ENCODE measurements at places on chromosomes 2 and 18.

- DNase-seq: no peak
Observed at GRCh38 chr2:25856377-25856776, 21.9 kb downstream of the ASXL2 start.

- DNase-seq: no peak
Observed at GRCh38 chr2:209472871-209473270, 49.0 kb downstream of the MAP2 start.

- no peak for DNase-seq
Observed at GRCh38 chr2:159445307-159445706, 158.8 kb upstream of the WDSUB1 start.

DNA sequence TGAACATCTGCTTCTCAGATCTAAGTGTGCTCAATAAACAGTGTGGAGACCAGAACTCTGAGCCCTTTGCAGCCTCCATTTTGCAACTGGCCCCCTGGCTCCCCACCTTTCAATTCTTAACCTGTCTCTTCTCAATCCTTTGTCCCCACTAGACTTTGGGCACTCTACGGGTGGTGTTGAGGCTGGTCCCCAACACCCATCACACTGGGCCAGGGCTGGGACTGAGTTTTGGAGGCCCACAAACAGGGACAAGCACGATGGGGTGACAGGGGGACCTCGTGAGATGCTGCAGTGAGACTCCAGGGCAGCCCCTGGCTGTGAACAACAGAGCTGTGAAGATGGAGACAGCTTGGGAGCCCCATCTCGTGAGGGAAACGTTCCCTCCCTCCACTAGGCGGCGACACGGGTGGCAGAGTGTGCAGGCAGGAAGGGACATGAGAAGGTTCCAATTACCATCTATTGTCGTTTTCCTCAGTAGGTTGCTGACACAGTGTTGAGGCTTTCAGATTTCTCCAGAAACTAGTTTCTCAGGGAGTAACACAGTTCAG is 1.2 kb downstream of the ANKMY1 start:
- DNase-seq: peak; percentile 84

Measured in Calu3 (cell line).